ENCODE measurements at places on chromosomes 1 and 21.

DNA sequence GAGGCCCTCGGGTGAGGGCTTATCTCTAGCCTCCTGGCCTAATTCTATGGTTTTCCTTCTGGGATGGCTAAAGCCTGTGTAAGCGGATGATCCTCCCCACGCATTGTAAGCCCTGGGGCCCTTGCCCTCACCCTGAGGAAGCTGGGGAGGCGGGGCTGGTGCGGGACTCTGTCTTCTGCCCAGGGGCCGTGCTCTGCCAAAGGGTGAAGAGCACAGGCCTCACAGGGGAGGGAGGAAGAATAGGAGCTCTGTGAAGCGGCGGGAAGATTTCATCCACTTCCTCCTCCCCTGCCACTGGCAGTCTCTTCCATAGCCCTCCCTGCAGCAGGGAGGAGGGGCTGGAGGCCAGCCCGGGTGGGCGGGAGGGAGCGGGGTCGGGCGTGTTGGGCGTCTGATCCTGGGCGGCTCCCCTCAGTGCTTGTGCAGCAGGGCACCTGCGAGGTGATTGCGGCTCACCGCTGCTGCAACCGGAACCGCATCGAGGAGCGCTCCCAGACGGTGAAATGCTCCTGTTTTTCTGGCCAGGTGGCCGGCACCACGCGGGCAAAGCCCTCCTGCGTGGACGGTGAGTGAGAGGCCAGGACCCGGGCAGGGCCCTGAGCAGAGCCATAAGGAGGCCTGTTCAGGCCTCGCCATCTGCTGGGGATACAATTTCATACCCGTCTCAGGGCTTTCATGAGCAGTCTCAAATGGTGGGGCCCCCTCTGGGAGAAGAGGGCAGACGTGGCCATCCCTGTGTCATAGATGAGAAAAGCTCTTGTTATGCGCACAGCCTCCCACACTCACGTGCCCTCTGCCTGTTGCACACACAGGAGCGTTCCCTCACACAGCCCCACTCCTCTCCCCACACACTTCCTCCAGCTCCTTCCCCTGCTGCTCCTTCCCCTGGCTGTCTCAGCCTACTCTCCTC is 7.7 kb upstream of the PPM1J start:
- no peak for DNase-seq

DNA sequence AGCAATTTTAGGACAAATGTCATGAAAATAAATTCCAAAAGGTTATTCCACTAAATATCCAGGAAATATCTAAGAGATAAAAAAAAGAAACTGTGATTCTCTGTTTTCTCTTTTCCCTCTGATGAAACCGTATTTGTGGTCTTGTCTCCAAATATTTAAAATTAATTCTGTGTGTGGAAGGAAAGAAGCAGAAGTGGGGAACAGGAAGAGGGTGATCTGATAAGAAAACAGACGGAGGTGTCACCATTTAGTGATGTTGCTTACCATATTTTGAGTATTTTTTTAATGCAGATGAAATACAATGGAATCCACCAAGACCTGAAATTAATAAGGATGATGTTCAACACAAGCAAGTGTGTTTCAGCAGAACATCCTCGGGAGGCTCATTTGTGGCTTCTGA is 29.6 kb downstream of the CLCA1 start:
- no peak for DNase-seq

- no peak for DNase-seq
Observed at GRCh38 chr1:11978301-11978700, 1.9 kb upstream of the MFN2 start.

GRCh38 chr1:11948822-11949458 is 14.4 kb downstream of the PLOD1 start:
- DNase-seq: no peak

DNA sequence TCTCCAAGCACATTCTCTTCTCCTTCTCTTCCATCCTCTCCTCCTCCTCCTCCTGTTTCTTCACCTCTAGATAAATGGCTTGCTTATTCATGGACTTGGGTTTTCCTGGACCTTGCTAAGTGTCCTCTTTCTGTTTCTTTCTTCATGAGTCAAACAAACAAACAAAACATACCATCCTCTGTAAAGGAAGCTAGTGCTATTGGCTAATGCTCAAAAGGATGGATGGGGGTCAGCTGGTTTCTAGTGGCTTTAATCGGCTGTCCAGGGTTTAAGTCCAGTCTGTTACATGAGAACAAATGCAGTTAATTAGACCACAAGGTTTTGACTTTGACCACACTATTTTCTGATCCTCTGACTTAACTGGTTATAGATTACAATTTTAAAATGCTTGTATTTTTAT is 83.8 kb upstream of the TSPAN2 start:
- no peak for DNase-seq

DNA sequence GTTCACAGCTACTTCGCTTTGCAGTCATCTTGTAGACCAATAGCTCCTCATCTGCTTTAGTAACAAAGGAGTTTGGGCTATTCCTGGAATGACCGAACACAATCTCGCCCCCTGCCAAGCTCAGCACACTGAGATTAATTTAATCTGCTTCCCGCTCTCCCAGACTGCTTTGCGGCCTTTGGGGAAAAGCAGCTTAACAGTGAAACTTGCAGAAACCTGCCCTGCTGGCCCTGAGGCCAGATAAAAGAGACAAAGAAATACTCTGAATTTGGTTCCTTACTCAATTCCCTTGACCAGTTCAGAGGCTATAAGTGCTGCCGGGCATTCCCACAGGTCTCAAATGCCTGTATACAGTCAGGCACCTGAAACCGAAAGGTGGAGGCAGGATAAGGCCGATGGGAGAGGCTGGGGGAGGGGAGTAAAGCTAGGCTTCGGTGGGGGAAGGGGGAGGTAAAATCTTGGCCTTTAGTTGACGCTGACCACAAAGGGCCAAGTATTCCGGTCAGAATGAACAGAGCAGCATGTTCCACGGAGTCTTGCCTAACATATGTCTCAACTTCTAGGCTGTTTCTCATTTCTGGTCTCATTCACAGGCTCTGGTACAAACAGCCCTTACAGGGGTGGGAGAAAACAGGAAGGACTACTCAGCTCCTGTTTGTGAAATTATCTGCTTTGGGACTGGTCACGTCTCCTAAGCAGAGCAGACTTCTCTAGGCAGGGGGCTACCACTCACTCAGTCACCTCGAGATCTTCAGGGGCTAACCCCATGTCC is 17.7 kb upstream of the A3GALT2 start:
- no peak for DNase-seq

- no peak for DNase-seq
Observed at GRCh38 chr1:246629030-246629429, 62.8 kb downstream of the CNST start.

GRCh38 chr21:43866659-43867331 is 1.8 kb downstream of the AGPAT3 start:
- DNase-seq: no peak

GRCh38 chr1:158186180-158186579 is 5.5 kb downstream of the CD1D start:
- DNase-seq: no peak

GRCh38 chr1:171366816-171367215 is 52.8 kb downstream of the FMO4 start:
- no peak for DNase-seq

GRCh38 chr21:46220275-46220810 is 8.2 kb downstream of the LSS start:
- DNase-seq: no peak

DNA sequence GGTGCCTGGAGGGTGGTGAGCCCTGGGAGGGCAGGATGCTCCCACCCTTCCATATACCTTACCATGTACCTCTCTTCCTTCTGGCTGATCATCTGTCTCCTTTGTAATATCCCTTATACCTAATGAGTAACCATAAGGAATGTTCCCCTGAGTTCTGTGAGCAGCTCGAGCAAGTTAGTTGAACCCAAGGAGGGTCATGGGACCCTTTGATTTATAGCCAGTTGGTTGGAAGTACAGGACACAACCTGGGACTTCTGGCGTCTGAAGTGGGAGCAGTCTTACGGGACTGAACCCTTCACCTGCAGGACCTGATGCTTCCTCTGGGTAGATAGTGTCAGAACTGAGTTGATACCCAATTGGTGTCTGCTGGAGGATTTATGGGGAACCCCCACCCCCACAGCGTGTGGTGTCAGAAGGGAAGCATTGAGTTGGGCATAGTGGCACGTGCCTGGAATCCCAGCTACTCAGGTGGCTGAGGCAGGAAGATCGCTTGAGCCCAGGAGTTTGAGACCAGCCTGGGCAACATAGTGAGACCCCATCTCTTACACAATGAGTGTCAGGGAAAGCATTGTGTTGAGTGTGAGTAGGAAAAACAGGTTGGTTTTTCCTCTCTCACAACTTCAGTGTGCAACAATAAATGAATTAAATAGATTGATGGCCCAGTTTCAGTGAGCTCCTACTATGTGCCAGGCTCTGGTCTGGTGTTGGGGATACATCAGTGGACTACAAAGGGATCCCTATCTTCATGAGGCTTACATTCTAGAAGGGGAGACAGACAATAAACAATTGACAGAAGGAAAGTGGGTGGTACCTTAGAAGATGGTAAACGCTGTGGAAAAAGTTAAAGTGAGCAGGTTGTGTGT is 16.0 kb downstream of the DNAJC16 start:
- no peak for DNase-seq

DNA sequence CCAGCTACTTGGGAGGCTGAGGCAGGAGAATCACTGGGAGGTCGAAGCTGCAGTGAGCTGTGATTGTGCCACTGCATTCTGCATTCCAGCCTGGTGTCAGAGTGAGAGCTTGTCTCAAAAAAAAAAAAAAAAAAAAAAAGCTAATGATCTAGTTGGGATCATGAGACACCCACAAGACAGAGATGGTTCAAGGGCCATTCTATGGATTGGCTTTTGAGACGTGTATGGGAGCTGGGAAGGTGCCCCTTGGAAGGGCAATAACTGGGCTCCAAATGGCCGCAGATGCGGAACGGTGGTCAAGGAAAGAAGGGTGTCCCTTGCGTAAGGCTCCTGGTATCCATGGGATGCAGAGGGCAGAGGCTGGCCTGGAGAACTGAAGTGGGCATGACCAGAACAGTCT is 6.8 kb upstream of the ADAM15 start:
- no peak for DNase-seq

DNA sequence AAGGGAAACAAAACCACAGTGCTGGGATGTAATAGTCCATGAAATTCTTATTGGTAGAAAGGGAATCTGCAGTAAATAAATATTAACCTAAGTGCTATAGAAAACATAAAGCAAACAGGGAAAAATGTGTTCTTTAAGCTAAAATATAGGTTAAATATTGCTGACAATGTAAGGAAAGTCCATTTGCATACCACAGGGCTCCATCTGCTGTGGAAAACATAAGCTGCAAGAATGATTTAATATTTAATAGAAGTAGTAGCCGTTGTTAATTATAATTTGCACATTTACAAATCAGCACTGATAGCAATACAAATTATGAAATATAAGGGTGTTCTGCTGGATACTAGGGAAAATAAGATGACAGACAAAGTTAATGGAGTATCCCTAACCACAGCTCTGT is 444.9 kb upstream of the PKN2 start:
- DNase-seq: no peak

GRCh38 chr1:182625719-182626504 is 21.7 kb upstream of the RGS16 start:
- DNase-seq: no peak

GRCh38 chr21:42414928-42415769 is 11.4 kb downstream of the UBASH3A start:
- DNase-seq: no peak

- peak; percentile 74 for DNase-seq
Observed at GRCh38 chr1:47805921-47806361, 191.2 kb downstream of the TRABD2B start.

- no peak for DNase-seq
Observed at GRCh38 chr1:235408503-235408960, 41.3 kb downstream of the TBCE start.

- no peak for DNase-seq
Observed at GRCh38 chr1:95313527-95313926, 79.5 kb downstream of the RWDD3 start.

GRCh38 chr1:35564037-35564883 is 6.7 kb downstream of the NCDN start:
- peak; percentile 35 for DNase-seq

GRCh38 chr1:117581391-117581943 is 24.4 kb upstream of the TENT5C start:
- no peak for DNase-seq

DNA sequence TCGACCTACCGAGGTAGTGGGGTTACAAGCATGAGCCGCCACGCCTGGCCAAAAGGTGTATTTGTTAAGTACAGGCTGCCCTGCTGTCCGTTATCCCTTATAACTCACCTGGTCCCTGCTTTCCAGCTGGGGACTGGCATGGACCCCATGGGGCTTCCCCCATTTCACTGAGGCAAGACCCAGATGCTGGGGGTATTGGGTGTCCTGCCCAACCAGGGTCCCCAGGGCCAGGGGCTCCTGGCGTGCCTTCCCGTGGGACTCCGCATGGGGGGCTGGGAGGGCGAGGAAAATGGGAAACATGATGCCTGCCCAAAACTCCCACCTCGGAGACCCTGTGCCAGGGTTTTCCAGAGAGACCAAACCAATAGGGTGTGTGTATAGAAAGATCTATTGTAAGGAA is 64.4 kb downstream of the FAAP20 start:
- no peak for DNase-seq

- no peak for DNase-seq
Observed at GRCh38 chr1:8182034-8182761, 135.7 kb upstream of the SLC45A1 start.

DNA sequence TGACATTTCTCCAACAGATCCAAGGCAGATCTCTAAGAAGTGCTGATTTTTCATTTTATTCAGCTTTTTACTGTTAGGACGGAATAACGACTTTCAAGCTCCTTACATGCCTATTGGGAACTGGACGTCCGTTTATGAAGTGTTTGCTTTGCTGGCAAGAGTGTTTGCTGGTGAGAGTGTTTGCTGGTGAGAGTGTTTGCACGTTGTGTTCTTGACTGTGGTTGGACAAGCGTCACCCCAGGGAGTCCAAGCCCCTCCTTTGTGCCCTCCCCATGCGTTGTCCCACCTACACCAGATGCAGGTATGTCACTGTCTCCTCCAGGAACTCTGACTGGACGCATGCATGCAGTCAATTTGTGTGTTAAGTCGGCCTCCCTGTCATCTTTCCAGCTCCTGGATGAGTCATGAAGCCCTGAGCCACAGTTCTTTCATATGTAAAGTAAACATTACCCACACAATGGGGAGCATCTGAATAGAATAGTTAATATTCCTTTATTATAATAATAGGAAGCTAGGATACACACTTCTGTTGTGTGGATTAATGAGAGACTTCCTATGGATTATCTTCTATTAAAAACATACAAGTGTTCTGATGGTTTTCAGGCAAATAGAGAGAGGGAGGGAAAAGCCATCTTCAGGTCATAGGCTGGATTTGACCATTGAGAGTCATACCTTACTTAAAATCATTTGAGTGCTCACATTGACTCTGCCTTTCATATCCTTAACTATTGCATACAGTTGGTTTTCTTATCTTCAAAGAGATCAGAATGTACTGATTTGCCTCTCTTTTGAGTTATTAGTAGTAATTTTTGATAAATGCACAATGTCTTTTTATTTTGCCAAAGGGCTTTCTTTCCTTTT is 119.2 kb downstream of the GALNT2 start:
- peak; percentile 74 for DNase-seq

Data from NCI-H2081 treated with DMSO at 0.1 percent for 48 hours (cell line).